Mesothelial cell of epicardium (in vitro differentiated cells): ENCODE measurements at places on chromosomes 4 and X. TPM values are rescaled to one million over a fixed set of nuclear protein-coding genes. Genes with fewer than 3 reads are reported as not detected.

- DNase-seq, result no peak
Observed at GRCh38 chr4:147509386-147509785, 28.5 kb downstream of the EDNRA start.

- no peak for DNase-seq
Observed at GRCh38 chr4:117773064-117773936, 261.0 kb upstream of the NDST3 start.

DNA sequence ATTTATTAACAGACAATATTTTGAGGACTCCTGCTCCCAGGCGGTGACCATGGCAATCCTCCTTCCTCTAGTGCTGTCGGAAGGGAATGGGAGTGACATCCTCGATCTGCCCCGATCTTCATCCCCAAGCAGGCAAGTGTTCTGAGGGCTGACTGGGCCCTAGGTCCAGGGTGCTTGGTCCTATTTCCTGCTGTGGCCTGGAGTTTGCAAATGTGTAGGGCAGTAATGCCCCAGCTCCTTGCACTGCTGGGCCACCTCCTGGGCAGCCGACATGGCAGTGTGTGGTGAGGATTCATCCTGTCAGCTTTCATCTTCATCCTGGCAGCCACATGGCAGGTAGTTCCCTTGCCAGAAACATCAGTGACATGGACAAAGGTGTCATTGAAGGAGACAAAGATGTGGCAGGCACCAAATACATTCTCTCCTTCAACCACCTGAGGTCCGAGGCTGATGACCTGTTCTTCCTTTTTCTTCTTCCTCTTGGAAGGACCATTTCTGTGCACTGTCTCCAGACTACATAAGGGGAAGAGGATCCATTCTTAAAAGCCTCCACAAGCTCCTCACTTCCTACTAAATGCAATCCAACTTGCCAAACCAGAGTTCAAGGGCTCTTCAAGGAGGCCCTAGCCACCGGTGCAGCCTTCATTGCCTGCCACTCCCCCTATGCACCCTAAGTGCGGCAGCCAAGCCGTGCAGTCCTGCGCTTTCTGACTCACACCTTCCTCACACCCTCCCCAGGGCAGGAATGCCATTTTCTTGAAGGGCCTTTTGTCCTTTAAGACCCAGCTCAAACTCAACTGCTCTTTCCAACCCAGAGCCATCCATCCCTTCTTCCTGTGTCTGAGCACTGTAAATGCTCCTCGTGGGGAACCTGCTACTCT is 65.7 kb downstream of the TMEM154 start:
- DNase-seq, result no peak

DNA sequence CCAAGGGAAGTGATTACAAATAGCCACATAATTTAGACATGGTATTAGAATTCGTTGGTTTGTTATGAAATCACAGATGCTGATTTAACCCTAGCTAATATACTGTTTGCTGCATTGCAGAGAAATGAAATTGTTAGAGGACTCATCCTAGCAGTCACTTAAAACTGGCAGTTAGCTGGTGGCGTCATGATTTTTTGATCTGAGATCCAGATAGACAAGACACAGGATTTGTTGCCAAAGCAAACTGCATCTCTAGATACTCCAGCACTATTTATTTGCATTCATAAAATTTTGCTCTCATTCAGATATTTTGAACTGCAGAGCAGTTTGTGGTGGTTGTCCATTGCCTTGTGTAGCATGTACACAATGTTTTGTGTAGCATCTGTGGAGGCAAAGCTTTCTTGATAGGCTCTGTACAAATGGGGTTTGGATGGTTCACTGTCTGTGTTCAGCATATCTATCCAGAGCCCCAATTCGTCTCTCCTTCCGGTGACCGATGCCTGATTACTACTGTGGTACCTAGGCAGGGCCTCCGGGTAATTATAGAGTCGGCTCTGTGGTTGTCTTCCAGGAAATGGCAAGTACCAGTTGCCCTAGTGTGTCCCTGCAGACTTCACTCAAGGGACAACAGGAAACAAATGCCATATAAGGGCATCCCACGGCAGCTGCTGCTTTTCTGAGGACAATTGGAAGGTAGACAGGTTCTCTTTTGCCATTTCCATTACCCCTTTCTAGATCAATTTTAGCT is 30.1 kb upstream of the SPARCL1 start:
- DNase-seq, result no peak

GRCh38 chrX:44828008-44828605 is 15.7 kb upstream of the DUSP21 start:
- DNase-seq, result no peak

The RTL5 gene
- 36.1 to 37.5 TPM (median 36.4 TPM) in 3 replicates for total RNA-seq

- no peak for DNase-seq
Observed at GRCh38 chr4:70718811-70719604, 2.8 kb upstream of the RUFY3 start.

DNA sequence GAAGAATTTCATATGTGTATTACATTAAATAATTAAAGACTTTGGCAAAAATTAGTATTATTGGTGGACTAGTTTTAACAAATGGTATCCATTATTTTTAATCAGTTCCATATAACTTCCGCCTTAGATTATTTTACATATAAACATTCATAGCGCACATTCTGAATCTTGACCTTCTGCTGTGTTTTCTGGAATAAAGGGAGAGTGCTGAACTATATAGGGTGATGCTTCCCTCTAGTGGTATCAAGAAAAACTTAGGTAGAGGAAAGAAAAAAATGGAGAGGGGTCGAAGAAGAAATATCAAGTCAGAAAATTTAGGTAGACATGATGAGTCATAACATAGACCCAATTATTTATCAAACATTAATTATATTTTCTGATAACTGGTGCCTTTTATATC is 155.6 kb upstream of the PACRGL start:
- DNase-seq, result no peak
